Hematopoietic multipotent progenitor cell treated with erythropoietin and hydrocortisone succinate and interleukin-3 and kit ligand, for 6 days (in vitro differentiated cells): ENCODE measurements at places on chromosomes 7 and 10.

- DNase-seq = no peak
Observed at GRCh38 chr7:84113286-84113685, 81.3 kb downstream of the SEMA3A start.

DNA sequence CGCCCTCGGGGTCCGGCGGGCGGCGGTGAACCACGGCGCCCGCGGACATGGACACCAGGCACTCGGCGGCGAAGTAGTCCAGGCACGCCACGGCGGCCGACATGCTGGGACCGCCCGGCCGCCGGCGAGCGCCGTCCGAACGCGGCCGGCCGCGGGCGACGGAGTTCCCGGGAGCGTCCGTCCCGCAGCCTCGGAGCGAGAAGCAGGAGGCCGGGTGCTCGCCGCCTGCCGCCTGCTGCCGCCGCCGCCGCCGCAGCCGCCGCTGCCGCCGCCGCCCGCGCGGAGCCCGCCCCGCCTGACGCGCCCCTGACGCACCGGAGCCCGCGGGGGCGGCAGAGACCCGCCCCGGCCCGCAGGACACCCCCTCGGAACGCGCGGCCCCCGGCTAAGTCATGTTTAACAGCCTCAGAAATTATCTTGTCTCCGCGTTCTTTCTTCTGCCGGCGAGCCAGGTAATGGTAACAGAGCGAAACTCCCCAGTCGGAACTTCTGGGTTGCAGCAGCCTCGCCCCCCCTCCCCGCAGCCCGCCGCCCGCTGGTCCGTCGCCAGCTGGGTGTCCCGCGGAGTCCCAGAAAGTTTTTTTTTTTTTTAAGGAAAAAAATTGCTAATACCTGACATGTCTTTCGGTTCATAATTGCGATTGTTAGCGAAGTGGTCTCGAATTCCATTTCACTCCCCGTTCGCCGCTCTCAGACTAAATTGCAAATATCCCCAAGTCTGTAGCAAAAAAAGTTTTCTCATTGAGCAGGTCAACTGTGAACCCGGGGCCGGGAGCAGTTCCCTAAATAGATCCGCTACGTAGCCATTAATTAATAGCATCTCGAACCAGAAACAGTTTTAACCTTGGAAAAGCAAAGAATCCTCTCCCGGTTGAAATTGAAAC, at the start of gene KLF14:
Gene KLF14 (minus strand): TSS at position 277 of the 884 bp plus-strand sequence. CDS start 174 bp downstream, at position 103.
- peak; percentile 27 for DNase-seq

DNA sequence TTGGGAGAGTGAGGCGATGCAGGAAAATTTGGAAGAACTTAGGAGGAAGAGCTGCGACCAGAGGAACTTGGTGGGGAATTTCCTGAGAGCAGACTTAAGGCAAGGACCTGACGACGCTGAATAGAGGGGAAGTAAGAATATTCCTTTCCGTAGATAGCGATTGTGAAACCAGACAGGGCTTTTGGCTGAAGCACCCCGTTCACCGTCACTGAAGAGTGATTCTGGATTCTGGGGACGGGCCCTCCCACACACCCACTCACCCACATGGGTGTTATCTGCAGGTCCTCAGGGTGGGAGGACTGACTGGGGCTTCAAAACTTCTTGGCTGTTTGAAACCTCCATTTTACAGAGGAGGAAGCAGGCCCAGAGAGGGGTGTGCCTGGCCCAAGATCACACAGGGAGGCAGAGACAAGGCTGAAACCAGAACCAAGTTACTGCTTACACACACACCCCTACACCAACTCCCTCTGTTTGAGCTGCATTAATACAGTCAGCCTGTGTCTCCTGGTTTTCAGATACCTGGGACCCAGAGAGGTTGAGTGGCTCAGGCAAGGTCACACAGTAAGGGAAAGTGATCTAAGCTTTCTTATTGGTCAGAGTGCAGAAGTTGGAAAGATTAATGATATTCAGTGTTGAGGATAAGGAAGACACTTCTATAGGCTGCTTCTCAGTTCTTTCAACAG, 37.2 kb upstream of the CDH23 start:
- peak; percentile 49 for DNase-seq

DNA sequence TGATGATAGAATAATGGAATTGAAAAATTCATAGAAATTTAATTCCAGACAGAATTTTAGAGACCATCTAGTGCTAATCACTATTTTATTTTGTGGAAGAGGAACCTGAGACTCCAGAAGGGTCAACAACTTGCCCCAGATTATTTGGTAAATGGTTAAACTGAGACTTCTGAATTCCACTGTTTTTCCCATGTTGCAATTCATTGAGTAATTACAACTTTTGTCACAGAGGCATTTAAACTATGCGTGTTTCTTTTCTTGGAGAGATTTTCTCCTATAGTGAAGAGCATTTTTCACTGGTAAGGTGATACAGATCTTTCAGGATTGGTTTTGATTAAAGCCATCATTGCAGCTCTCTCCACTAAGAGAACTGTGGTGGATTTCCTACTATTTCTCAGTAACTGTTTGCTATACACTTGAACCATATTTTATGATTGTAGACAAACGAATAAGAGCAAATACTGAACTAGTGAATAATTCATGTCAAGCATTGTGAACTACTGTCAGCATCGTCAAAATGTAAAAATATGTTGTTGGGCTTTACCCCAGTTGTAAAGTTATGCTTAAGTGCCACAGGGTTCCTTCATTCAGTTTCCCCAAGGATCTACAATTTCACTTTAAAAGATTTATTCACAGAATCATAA, 26.5 kb downstream of the LRGUK start:
- no peak for DNase-seq

GRCh38 chr10:77606751-77607150, 30.9 kb downstream of the KCNMA1 start:
- DNase-seq = no peak

DNA sequence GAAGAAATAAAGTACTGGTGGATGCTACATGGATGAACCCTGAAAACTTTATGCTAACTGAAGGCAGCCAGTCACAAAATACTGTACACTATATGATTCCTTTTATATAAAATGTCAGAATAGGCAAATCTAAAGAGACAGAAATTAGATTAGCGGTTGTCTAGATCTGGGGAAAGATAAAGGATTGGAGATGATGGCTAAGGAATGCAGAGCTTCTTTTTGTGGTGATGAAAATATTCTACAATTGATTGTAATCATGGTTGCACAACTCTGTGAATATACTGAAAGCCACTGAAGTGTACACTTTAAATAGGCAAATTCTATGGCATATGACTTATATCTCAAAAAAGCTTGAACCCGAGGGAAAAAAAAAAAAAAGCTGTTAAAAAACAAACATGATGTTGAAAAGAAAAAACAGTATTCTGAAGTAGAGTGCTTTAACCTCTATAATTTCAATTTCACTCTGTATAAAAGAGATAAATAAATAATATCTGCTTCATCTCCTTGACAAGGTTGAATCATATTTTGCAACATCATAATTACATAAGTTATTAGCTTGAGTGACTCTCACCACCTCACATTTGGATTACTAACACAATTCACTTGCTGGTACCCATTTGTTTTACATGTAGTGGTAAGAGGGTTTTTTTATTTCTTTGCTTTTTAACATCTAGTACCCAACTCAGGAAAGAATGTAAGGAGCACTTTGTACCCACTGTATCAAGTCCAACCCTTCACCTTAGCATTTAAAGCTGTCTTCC, 2.8 kb upstream of the GNAI1 start:
- no peak for DNase-seq

DNA sequence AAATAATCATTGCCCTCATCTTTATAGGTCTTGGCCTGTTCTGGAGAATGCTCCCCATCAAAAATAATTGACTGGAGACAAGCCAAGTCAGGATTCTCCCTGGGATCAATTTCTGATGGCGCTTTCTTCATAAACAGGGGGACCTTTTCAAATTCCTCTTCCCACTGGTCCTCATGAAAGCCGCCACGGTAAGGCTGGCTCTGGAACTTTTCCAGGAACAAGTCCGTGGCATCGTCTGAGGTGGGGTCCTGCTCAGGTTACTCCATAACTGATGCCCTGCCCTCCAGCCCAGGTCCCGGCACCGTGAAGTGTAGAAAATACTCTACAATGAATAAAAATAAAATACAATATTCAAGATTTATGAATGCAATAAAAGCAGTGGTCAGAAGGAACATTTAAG, 79.4 kb upstream of the IGFBP3 start:
- no peak for DNase-seq

GRCh38 chr10:1874533-1874932, 137.2 kb upstream of the ADARB2 start:
- DNase-seq = no peak

- DNase-seq = peak; percentile 83
Observed at GRCh38 chr10:71569775-71570588, 149.6 kb downstream of the C10orf105 start.

GRCh38 chr10:3665316-3665908, 119.6 kb downstream of the KLF6 start:
- DNase-seq = peak; percentile 85

DNA sequence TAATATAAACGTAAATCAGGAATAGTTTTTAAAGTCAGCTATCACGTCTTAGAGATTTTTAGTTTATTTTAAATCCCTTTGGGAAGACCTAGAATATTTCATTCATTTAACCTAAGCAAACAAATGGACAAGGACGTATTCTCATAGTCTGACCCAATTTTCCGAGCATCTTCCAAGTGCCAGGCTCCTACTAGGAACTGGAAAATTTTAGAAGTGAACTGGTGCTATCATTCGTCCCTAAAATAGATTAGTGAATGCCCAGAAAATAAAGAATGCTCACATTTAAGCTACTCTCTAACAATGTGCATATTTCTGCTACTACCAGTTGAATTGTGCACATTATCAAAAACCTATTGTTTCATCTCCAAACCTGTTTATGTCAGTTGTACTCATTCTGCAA, 120.1 kb downstream of the ZFAND4 start:
- no peak for DNase-seq

- no peak for DNase-seq
Observed at GRCh38 chr7:131547589-131547988, 8.8 kb downstream of the PODXL start.

GRCh38 chr10:132185601-132186487, 904 bp upstream of the DPYSL4 start:
- DNase-seq = peak; percentile 67

GRCh38 chr7:85713171-85713570, 526.3 kb upstream of the SEMA3D start:
- DNase-seq = no peak

DNA sequence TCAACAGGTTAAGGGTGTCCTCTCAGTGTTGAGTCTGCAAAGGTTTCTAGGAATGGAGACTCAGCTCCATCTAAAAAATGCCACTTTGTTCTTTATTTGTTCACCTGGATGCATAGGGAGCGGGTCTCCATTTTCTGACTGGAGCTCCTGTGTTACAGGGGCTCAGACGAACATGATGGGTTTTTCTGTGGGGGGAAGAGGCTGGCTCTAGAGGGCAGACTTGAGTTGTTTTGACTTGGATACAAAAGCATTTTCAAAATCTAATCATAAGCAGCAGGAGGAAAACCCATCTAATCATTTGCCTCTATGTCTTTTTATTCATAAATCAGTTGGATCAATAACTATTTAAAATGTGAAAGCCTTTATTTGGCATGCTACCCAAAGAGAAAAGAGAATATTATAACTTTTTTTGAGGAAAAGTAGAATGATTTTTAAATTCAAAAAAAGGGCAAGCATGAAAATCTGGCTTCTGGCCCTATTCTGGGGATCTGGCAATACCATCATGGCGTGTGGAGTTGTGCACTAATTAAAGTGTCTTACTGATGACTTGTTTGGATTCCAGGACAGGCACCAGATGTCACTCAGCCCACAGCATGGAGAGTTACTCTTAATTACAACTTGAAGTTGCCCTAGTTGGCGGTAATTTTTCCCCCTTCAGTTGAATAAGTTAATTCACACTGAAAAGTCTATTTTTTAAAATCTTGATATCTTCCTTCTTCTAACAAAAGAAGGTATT, 594.9 kb downstream of the REEP3 start:
- peak; percentile 36 for DNase-seq

DNA sequence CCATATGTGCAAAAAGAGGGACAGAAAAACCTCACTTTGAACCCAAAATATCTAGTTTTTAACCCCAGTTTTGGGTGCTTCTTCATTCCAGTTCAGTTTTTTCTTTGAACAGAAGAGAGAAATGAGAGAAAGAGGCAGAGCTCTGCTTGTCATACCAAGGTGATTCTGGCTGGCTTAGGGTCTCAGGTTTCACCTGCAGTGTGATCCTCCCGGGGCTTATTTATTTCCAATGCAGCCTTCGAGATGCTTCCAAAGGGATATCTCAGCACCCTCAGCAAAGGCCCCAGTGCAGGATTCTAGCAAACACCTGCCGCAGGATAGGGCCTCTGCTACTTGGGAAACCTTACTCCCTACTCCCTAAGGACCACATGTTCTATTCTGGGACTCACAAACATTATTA, 131.3 kb downstream of the WDR11 start:
- DNase-seq = no peak

DNA sequence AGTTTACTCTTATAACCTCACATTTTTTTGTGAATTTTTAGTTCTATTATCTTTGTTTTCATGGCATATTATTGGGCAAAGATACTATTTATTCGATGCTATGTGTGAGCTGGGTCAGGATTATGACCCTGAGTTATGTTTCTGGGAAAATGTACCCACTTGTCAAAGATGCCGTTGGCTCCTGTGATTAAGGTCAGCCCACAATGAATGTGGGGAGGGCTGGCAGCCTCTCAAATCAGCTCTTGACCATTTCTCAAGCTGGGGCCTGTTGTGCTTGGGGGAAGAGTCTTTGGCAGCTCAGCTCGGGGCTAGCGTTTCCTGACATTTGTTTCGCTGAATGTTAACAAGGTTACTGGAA, 97.5 kb downstream of the TCF7L2 start:
- DNase-seq = no peak

DNA sequence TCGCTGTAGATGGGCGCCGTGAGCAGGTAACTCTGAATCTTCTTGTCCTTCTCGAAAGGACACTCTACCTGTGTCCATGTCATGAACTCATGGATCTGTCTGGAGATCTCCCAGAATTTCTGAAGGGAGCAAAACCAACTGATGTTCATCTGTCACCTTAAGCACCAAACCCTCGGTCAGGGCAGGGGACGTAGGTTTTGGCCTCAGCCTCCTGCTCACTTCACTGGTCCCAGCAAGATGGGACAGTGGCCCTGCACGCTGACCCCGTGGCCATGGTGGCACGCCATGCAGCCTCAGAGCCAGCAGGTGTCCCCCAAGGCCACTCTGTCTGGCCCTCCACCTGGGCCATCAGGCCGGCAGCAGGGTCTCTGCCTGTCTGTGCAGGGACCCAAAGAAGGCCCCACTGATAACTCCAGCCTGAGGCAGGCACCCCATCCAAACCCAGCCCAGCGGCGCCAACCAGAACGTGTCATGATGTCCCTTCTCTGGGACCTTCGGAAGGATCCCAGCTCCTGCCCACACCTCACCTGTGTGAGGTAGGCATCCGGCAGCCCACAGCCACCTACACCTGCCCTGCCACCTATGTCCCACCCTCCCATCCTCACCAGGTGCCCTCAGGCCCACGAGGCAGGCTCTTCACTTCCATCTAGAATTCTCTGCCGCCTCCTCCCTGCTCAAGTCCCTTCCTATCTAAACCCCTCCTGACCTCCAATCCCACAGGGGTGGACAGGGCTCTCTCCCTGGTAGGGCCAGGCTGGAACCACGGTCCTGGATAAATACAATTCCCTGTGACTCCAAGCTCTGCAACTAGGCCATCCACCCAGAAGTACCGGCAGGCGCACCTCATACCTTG, 59.0 kb downstream of the CSGALNACT2 start:
- no peak for DNase-seq
